ENCODE measurements at places on chromosomes 4 and X.

DNA sequence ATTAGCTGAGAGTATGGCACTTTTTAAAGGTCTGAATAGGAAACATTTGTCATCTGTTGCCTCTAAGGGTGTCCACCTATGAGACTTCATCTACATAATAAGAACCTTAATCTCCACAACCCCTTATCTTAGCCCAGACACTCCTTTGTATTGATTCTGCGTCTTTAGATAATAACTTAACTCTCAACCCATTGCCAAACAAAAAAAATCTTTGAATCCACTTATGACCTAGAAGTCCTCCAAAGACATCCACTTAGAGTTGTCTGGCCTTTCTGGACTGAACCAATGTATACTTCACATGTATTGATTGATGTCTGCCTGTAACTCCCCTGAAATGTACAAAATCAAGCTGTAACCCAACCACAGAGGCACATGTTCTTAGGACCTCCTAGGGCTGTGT is 66.0 kb upstream of the CHRNA9 start:
- DNase-seq: no peak

DNA sequence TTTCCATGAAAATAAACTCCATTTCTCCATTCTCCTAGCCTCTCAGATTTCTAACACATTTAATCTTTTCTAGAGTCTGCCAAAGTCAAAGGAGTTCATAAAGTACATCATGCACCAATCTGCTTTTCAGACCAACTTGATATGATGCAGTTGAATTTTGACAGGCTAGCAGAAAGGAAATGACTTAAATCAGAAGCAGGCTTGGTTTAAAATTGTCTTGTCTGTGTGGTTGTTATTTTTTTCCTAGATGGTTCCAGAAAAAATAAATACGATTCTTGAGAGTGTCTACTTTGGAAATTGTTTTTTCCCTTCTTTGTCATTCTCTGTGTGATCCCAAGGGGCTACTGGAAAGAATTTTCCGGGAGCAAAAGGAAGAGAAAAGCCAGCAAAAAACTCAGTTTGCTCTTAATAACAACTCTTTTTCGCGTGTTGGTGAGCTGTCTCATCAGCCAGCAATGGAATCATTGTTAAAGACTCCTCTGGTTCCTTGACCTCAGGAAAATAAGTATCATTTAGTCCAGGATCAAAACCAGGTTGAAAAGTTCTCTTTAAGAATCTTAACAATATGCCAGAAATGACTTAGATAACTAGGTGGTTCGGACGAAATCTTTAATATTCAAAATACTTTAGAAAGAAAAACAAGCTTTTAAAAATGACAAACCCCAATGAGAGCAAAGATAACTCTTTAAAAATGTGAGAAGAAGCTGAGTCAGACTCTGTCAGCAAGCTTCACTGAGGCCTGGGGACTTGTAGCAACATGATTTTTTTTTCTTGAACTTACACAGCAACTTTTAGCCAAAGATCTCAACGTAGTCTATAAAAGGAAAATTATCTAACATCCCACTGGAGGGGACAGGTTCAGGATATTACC is 49.7 kb upstream of the GAB1 start:
- no peak for DNase-seq

DNA sequence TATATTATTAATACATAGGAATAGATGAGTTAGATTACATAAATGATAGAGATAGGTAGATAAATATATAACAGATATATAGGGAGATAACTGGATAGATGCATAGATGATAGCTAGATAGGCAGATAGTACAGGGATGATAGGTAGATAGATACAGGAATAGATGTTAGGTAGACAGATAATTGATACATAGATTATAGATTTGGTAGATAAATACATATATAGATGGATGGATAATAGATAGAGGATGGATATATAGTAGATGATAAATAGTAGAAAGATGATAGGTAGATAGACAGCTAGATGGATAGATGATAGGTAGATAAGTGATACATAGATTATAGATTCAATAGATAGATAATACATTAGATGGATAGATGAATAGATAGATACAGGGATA is 283.6 kb downstream of the SHOX start:
- no peak for DNase-seq

- no peak for DNase-seq
Measured at GRCh38 chr4:144461906-144462305, 184.1 kb upstream of the HHIP start.

Data from CD4-positive, alpha-beta T cell treated with Interleukin-10 for 1 hour (primary cell).